MCF 10A (cell line): ENCODE measurements at places on chromosomes 7 and 10.

DNA sequence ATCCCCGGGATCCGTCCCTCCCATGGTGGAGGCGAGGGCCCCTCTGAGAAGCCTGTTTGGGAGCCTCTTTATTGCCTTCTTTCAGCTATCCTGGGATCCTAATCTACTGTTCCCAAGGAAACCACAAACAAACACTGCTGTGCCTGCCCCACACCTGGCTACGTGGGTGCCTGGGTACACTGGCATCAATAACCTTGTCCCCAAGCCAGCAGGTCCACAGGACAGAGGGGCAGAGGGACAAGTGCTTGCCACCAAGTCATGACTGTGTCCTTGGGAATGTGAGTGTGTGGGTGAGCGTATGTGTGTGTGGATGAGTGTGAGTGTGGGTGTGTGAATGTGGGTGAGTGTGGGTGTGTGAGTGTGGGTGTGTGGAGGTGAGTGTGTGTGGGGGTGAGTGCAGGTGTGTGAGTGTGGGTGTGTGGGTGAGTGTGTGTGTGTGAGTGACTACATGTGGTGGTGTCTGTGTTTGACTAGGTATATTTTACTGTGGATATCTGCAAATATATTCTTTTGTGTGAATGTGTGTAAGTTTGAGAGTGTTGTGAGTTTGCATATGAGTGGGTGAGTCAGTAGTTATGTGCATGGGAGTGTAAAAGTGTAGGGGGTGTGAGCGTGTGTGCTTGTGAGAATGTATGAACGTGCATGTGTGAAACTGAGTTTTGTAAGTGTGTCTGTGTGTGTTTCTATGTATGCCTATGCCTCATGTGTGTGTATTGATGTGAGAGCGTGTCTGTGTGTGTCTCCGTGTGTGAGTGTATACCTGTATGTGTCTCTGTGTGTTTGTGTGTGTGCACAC is 96.1 kb downstream of the TNS3 start:
- DNase-seq = no peak

DNA sequence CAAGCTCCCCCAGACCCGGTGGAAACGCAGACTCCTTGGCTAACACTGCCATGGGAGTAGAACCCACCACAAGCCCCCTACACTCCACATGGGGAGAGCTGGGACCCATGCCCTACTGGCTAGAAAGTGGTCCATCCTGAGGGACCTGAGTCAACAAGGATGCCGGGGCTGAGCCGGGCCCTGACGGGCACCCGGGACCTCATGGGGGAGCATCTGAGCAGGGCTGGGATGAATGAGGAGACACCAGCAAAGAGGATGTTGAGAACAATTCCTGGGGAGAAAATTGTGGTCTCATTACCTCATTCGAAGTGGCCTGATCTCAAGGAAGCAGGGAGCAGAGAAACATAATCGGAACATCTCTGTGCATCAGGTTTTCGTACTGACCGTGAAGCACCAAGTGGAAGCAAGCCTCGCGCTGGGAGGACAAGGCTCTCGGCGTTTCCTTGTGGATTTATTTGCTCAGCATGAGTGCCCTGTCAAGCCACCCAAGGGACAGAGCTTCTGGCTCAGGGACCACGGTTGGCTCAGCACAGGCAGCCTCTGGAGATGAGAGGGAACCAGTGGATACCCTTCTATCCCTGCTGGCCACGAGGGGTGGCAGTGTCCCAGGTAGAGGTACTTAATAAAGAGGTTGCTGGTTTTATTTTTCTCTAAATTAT is 132.2 kb upstream of the FAM20C start:
- DNase-seq = no peak

DNA sequence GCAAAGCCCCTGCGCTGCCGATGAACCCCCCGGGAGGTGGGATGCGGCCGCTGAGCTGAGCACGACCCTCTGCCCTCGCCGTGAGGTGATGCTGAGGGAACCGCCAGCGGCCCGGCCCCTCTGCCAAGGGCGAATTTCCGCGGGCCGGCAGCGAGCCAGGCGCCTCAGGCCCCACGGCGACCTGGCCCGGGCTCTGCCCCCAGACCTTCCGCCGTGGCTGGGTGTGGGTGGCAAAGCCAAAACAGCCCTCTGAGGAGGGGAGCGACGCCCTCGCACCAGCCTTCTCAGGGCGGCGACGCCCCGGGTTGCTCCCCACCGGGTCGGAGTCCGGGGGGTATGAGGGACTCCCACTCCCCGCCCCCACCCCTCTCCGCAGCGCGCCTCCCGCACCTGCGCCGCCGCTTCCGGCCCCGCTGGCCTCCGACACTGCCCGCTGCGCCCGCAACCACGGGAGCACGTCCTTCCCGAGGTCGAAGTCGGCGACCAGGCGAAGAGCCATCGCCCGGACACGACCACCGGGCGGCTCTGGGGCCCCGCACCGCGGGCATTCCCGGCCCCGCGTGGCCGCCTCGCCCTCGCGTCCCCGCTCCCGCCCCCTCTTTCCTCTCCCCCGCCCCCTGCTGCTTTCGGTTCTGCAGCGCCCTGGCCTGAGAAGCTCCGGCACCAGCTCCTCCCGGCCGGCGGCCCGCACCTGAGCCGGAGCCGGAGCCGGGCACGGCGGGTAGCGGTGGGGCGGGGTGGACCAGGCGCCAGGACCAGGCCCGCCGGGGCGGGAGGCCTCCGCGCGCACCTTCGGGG is at the start of gene GSAP:
Gene GSAP, minus strand, starts transcription at position 527 of the 798 bp plus-strand sequence. Its CDS starts 28 bp downstream, at position 499.
- DNase-seq = peak; percentile 61

- peak; percentile 45 for DNase-seq
Observed at GRCh38 chr7:134891696-134892678, 94.3 kb upstream of the AGBL3 start.

DNA sequence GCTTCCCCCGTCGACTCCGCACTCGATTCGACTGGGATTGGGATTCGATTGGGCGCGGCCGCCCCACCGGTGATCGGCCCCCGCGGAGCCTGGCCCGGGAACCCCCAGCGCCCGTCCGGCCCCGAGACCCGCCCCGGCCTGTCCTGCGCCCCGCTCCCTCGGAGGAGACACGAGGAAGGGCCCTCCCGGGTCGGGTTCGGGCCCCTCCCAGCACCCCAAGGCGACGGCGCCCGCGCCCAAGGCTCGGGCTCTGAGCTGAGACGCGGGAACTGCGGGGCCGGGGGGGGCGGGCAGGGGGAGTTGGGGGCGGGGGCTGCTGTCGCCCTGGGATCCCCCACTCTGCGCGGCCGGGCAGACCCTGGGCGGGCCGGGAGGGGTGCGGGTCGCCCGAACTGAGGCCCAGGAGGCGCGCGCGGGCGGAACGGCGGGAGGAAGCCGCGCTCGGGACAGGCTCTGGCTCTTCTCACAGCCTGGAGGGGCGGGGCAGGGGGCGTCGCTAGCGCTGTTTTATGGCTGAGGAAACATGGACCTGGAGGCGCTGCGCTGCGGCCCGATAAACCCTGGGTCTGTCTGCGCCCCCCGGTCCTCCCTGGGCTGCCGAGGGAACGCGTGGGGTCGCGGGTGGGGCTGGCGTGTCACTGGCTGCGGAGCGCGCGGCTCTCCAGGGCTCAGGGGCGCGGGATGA is 1.7 kb upstream of the NKX6-2 start:
- no peak for DNase-seq

- no peak for DNase-seq
Observed at GRCh38 chr7:159141167-159141566, 3.5 kb downstream of the VIPR2 start.

DNA sequence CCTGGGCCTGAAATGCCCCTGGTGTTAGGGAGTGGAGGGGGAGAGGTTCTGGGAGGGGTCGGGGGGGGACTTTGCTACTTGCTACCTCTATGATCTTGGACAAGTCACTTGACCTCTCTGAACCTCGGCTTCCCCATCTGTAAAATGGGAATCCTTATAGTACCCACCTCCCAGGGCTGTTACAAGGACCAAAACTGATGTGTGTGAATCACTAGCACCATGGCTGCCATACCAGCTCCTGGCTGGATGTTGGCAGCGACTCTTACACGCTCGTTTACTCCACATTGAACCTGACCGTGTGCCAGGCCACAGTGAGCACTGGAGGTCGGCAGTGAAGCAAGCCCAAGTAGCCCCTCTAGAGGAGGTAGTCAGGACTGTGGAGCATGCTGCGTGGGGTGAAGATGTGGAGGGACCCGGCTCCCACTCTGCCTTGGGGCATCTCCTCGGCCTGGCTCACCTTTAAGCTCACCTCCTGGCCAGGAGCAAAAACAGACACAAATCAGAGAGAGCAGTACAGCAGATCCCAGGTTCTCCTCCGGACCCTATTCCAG is 28.9 kb downstream of the PPIF start:
- DNase-seq = no peak

DNA sequence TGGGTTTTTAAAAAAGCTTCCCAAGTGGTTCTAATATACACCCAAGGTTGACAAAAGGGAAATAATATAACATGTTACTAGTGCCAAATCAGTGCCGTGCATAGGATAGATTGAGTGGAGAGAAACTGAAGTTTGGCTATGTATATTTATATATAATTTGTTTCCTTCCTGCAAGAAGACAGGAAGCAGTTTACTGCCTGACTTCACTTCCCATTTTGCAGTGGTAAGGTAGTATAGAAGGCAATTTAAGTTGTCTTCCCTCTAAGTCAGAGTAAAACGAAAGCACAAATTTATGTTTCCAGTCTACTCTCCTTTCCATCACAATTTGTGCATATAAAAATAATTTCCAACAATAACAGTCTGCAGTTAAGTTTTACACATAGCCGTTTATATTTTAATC is 3.4 kb upstream of the HYCC1 start:
- DNase-seq = no peak

DNA sequence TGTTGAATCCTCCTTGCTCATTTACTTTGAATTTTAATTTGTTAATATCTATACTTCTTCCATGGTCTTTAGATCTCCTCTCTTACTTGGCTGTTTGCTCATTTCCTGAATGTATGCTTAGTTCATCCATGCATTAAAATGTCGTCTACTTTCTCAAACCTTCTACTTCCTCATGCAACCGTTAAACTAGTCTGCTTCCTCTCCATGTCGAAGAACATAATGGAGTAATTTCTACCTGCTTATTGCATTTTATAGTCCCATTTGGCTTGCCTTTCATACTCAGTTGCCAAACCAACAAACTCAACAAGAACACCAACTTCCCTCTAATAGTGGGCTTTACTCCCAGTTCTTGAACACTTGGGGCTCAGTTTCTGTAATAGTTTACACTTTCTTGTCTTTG is 43.8 kb upstream of the SEMA3D start:
- no peak for DNase-seq

DNA sequence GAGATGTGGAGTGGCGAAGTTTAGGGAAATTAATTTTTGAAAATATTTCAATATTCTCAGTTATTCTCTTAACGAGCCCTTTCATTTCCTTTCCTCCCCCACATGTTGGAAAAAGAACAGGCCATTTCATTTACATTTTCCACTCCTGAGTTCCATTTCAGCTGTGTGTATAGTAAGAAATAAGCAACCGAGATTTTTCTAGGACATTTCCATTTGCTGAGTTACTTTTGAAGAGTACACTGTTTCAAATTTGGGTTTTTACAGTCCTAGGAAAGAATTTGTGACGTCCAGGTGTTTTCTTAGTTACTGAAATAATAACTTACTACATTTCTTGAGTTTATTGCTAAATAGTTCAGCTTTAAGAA is 1.2 kb downstream of the SEPTIN7 start:
- DNase-seq = no peak

DNA sequence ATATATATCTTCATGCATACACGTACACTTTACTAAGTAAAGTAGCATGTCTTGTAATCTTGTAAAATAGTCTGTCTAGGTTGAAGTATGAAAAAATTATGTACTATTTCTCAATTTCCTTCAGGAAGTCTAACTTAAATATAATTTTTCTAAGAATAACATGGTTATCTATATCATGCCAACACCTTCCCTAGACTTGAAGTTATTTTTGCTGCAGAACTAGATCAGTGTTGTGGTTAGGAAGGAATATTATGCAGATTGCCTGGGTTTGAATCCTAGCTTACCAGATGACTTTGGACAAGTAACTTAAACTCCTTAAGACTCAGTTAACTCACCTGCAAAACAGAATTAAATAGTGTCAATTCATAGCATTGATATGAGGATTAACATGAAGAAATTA is 142.2 kb upstream of the SEMA3A start:
- no peak for DNase-seq

DNA sequence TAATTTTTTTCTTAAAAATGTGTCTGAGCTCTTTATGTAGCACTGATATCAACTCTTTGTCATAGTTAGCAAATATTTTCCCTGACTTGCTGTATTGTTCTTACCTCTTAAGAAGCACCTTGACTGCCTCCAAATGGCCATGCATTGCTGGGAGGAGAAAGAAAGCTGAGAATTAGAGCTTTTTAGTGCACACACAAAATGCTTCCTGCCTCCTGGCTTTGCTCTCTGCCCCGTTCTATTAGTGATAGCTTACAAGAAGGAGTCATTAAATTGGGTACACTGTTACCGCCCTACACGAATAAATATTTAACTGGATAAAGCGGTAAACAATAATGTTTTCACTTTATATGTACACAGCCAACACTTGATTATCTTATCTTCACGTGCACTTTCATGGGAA is 4.1 kb downstream of the ANKRD16 start:
- no peak for DNase-seq
